ENCODE measurements at places on chromosomes 12 and 14.

- DNase-seq = no peak
These were observed 26.8 kb downstream of the RIC8B start for GRCh38 chr12:106801167-106801708.

GRCh38 chr12:121976950-121977349, 44.7 kb upstream of the BCL7A start:
- no peak for DNase-seq

GRCh38 chr12:6392504-6392903, 8.5 kb downstream of the LTBR start:
- DNase-seq = no peak

- no peak for DNase-seq
These were observed 9.2 kb downstream of the RNASE9 start for GRCh38 chr14:20551606-20552005.

GRCh38 chr14:102495491-102496330, 13.9 kb downstream of the ANKRD9 start:
- DNase-seq = no peak

- no peak for DNase-seq
These were observed 305.5 kb downstream of the CEP128 start for GRCh38 chr14:80636071-80636470.

DNA sequence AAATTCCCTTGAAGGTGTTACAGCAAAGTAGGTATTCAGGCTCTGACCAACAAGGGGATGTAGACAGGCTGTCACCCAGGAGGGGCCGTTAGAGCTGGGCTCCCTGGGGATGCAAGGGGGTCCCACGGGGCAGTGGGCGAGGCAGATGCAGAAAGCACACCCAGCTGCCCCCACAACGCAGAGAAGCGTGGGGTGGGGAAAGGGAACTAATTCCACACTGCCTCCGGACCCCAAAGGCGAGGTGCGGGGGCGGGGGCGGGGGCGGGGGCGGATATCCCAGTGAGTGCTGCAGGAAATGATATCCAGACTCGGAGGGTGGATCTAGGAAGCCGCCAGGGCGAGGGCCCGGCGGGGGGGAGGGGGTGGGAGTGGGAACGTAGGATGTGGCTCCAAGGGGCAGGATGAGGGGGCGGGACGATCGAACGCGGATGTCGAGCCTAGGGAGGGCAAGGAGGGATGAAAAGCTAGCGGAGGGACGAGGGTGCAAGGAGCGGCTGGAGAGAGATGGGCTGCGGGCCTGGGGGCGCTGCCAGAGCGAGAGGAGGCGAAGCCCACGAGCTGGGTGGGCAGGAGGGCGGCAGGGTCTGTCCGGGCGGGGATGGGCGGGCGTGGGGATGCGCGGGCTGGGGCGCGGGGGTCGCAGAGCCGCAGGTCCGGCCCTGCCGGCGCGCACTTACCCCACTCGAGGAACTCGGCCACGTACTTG, 874 bp downstream of the CDC42BPB start:
- no peak for DNase-seq

DNA sequence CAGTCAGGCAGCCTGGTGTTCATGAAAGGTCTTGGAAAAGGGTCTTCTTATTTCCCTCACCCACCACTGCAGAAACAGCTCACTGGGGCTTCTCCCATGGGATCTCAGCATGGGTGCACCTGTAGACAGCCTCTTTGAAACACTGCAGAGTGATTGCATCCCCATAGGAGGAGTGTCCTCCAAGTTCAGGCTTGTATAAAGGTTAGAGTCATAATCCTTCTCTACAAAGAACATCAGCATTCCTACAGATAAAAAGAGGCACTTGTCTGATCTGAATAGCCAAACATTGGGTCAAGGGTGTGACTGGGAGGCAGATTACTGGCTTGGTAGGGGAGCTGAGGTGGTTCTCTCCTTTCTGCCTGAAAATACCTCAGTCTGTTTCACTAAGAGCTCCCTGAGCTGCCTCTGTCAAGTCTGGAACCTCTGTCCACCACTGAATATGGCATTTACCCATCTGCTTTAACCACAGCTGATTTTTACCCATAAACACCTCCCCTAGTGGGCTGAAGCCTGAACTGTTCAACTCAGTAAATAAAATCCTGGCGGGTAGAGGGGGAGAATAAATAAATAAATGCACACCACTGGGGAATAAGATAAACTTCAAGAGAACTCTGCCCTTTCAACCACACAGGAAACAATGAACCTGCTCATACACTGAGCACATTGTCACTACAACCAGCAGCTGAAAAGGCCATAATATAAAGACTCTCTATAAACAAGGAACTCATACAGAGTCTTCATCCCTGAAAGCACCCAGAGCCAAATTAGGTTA, 120.7 kb upstream of the SCAF11 start:
- DNase-seq = no peak

DNA sequence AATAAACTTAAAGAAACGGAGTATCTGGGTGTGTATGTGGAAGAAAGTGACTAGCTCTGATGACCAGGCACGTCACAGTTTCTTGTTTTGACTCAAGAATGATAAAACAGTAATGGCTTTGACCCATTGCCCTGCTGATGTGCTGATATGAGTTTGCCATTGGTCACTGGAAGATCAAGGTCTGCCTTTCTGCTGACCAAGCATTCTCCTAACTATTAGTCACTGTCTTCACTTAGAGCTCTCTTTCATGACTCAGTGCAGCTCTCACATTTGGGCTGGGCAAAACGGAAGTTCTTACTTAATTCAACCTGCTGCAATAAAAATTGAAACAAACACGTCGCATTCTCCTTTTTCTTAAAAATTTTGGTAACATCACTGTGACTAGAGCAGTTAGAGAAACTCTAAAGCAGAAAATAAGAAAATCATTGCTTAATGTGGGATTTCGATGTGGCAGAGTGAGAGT, 366.7 kb downstream of the BTG1 start:
- DNase-seq = peak; percentile 5

GRCh38 chr12:14284184-14284722, 81.2 kb upstream of the ATF7IP start:
- no peak for DNase-seq
